ENCODE measurements at places on chromosomes 5 and 9.

GRCh38 chr5:3324421-3325101, 271.1 kb upstream of the IRX1 start:
- no peak for DNase-seq

DNA sequence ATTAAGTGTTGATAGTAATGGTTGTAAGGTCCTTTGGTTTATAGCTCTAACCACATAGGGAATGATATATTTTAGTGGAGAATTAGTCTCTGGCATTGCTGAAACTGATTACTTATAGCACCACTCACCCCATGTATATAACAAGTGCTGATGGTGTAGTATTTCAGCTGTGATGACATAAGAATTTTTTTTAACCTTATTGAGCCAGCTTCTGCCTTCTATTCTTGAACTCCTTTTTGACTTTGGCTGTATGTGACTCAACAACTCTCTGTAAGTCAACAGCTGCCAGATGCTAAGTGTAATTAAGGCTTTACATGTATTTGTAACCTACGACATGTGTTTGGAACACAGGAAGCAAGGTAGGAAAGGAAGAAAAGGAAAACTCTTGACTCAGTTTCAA, 929.6 kb upstream of the WWC1 start:
- no peak for DNase-seq

DNA sequence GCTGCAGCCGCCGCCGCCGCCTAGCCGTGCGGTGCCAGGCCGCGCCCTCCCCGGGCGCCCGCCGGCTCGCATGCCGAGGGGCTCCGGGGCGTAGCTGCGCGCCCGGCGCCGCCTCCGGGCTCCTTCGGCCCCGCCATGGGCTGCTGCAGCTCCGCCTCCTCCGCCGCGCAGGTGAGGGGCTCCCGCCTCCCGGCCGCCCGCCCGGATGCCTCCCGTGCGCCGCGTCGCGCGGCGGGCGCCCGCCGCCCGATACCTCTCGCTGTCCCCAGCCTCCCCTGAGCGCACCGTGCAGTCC, 230 bp downstream of the SLC44A1 start:
- DNase-seq: no peak

- DNase-seq: no peak
These were observed 33.3 kb downstream of the EXOC3 start for GRCh38 chr5:476102-476813.

- no peak for DNase-seq
These were observed 35.0 kb upstream of the NSMF start for GRCh38 chr9:137494104-137494544.

GRCh38 chr9:124366476-124367220, 48.6 kb downstream of the PSMB7 start:
- no peak for DNase-seq

DNA sequence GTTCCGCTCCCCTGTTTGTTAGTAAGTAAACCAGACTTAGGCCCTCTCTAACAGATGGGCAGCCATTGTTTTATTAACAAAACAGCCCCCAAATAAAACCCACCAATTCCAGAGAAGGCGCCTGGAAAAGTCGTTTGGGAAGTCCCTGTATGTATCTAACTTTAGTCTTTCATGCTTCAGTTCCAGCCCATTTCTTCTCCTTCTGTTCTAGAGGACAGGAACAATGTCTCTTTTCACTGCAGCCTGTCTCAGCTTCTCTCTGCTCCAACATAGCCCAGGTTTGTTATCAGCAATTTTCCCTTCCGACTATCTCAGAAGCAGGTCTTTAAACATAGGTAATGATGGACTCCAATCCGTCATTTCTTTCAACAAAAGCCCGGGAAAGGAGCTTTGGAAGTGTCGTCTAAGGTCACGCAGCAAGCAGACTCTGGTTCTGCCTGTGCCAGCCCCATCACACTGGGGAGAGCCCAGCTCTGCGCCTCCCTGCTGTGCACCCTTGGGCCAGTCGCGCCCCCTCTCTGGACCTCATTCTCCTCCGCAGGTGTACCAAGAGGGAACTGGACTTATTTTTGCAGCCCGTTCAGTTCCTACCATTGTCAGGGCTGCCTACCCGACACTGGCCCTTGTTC, 9.6 kb upstream of the AKNA start:
- no peak for DNase-seq

Measured in left ventricle myocardium inferior (tissue), 1 donor.